ENCODE measurements at places on chromosomes 12 and 14. TPM values are rescaled to one million over a fixed set of nuclear protein-coding genes. Genes with fewer than 3 reads are reported as not detected.

RTL1 gene
- total RNA-seq = 0.27 TPM

CHGA gene
- total RNA-seq = 3.0 TPM

PROX2 gene
- not detected for total RNA-seq

ABHD12B gene
- not detected for total RNA-seq

FGF23 gene
- not detected for total RNA-seq
